GM23248 (cell line): ENCODE measurements at places on chromosomes 6 and 20.

GRCh38 chr20:61189534-61189933 is 62.5 kb upstream of the CDH4 start:
- no peak for DNase-seq

DNA sequence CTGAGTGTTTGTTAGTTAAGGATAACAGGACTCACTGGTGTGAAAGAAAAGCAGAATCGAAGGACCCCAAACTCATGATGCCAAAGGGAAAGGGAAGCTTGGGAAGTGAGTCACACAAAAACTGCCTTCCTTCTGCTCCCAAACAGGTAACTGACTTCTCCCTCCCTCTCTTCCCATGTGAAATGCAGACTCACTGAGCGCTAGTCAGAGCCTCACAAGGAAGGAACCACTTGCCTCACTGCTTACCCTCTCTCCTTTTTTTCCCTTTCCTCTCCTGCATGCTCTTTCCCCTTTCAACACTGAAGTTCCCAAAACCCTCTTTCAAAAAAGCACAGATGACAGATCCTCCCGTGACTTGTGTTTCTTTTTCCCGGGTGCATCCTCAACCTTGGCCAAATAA is 56.4 kb downstream of the LYRM4 start:
- no peak for DNase-seq

GRCh38 chr6:110298411-110298810 is 59.7 kb downstream of the METTL24 start:
- no peak for DNase-seq

DNA sequence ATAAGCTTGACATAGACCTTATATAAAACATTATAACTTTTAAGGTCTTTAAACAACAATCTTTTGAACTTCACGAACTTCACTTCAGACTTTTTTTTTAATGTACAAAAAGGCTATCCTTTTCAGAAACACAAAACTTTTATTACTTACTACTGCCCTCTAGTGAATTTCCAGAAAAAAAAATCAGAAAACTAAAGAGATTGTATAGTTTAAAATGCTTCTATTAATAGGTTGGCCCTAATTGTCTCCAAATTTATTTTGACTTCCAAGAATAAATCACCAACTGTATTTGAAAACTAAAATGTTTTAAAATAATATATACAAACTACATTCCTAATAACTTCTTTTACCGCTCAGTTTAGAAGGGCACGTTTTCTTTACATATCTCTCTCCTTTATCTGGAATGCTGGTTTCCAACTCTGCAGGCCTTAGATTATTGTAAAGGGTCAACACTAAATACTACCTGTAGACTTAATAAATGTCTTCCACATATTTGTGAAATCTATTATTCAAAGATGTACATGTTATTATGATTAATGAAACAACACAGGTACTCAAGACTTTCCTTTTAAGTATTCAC is 66.8 kb downstream of the LMBRD1 start:
- DNase-seq: peak; percentile 23

DNA sequence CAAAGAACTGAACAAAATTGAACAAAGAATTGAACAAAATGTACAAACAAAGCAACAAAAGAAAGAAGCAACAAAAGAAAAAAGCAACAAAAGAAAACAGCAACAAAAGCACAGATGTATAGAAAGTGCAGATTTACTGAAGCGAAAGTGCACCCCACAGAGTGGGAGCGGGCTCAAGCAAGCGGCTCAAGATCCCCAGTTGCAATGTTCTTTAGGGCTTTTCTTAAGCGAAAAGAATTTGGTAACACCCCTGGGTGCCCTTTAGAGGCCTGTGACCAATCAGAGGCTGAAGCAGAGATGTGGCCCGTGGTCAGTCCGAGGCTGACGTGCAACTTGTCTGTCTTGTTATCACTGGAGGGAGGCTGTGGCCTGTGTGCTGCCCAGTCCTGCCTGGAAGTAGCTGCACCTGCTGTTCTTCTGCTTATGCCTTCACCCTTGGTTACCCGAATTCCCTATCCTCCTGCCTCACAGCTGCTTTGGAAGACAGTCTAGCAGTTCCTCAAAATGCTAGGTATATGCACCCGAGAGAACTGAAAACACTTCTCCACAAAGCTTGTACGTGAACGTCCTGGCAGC is 13.2 kb upstream of the KIF25 start:
- no peak for DNase-seq
